EL (cell line): ENCODE measurements at places on chromosomes 5 and 9.

DNA sequence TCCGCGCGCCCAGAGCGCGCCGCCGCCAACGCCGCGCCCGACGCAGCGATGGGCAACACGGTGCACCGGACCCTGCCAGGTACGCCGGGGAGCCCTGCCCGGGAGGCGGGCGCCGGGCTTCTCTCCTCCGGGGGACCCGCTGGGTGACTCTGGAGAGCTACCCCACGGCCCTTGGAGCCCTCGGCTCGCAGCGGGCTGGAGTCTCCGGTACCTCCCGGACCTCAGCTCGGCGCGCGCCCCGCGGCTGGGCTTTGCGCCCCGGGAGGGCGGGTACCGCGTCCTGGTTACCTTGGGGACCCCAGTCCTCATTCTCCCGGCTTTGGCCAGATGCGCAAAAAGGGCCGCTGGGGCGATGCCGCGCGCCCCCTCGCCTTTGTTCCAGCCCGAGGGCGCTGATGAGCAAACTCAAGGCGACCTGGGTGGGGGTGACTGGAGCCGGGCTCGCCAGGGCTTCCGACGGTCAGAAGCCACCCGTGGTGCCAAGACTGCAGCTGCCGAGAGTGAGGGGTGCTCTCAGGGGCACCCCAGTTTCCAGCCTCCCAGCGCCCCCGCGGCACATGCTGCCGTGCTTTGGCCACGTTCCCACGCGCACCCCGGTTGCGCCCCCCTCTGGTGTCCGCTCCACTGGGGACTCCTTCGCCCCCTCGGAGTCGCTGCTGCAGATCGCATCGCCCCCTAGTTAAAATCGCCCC lies 442 bp downstream of the NEURL1B start:
- DNase-seq = peak; percentile 45

DNA sequence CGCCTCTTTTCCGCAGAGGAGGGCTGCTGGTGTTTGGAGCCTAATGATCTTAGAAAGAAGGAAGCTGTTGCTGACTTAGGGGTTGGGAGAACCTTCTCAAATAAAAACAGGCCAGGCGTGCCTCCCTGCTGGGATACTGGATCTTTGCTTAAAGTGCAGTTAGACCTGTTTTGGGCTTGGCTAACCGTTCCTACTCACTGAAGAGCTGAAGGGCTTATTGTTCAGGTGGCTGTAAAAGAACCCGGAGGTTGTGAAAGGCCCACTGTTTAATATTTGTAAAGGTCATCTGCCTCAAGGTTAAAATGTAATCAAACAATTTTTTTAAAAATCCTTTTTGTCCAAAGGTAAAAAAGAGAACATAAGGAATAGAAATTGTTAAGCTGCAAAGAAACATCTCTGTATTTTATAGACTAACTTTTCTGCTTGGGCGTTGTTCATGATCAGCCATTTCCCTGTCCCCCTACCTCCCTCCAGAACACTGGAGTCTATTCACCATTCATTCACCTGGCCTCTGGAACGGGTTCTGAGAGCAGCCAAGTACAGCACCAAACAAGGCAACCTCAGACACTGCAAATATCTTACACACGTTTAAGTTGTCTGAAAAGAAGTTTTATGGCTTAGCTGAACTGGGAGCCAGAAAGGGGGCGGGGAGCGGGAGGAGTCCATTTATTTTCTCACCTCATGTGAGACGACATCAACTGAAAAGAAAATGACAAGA lies 18.6 kb upstream of the MTMR12 start:
- no peak for DNase-seq

- DNase-seq = peak; percentile 73
Measured at GRCh38 chr9:112032743-112033142, 136.1 kb downstream of the UGCG start.

DNA sequence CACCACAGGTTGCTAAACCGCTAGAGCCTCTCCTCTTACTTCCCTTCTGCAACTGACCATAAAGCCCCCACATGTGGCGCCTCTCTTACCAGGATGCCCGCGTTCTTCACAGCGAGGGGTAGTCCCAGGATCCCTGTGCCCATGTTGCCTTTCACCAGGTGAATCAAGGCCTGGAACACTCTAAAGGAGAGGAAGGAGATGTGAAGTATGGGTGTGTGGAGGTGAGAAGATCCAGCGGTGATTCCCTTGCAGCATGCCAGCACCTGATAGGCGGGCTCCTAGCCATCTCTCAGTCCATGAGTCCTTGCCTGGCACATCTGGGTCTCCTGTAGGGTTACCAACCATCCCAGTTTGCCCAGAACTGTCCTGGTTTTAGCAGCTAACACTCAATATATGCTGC lies 3.3 kb downstream of the SLC36A2 start:
- no peak for DNase-seq

- no peak for DNase-seq
Measured at GRCh38 chr5:62701036-62701435, 122.4 kb downstream of the LRRC70 start.

DNA sequence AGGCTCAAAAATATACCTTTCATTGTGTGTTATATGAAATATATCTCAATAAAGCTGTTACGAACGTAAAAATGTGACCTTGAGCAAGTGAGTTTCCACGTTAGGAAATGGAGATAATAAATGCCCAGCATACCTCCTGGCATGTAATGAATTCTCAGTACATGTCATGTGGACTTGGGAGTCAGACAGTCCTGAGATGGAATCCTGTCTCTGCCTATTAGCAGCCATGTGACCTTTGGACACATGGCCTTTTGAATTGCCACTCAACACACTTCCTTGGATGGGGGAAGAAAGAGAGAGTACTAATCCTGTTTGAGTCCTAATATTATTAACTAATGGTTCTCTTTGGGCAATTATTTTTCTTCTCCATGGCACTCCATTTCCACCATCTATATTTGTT lies 25.7 kb downstream of the TRIM32 start:
- DNase-seq = no peak

DNA sequence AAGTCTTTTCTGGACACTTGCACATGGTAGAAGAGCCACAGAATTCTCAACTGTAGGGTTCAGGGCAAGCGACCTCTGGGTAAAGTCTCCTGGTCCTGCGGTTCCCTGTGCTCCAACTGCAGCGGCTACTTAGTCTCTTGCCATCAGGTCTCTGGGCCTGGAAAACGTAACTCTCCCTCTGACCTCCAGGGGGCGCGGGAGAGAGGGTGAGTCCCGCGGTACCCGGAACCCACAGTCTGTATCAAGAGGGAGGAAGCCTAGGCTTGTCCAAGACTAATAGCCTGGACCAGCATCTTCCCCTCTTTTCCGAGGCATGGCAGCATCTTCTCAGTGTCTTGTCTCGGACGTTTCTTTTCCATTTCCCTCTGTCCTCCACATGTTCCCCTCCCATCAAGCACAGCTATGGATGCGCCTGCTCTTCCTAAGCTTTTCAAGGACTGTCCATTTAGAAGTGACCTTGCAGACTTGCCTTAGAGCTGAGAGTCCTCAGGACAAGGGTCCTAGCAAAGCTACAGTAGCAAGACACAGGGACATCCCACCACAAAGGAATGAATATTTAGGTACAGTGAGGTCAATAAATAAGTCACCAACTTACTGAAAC lies 59.3 kb downstream of the FSTL4 start:
- DNase-seq = peak; percentile 58
